ENCODE measurements at places on chromosomes 5 and 9. TPM values are rescaled to one million over a fixed set of nuclear protein-coding genes. Genes with fewer than 3 reads are reported as not detected.

- H3K36me3 ChIP-seq = peaks cover 9% of the 10 kb centered on the region
- DNase-seq = no peak
- peaks cover 43% of the 10 kb centered on the region for H3K4me1 ChIP-seq
- H3K27me3 ChIP-seq = no peaks in the 10 kb centered on the region
- 0 out of 2 replicates have a peak overlapping the region, but pooled peaks have one; percentile 18 for H3K4me3 ChIP-seq
Observed at GRCh38 chr9:35661756-35662350, 3.1 kb downstream of the ARHGEF39 start.

- no peak for DNase-seq
- H3K27me3 ChIP-seq = no peaks in the 10 kb centered on the region
- no peaks in the 10 kb centered on the region for H3K36me3 ChIP-seq
Observed at GRCh38 chr9:14440062-14440461, 126.1 kb upstream of the NFIB start.

GRCh38 chr9:81898851-81899250, 29.4 kb upstream of the SPATA31D4 start:
- no peak overlapping the region for H3K27ac ChIP-seq
- H3K36me3 ChIP-seq = no peaks in the 10 kb centered on the region
- DNase-seq = no peak
- H3K27me3 ChIP-seq = no peaks in the 10 kb centered on the region
- no peak overlapping the region for H3K4me3 ChIP-seq

The TMEM174 gene
- not detected for total RNA-seq

- H3K36me3 ChIP-seq = no peaks in the 10 kb centered on the region
- no peaks in the 10 kb centered on the region for H3K27me3 ChIP-seq
- no peak overlapping the region for H3K27ac ChIP-seq
- no peak for DNase-seq
Observed at GRCh38 chr5:15634591-15635288, 134.8 kb downstream of the FBXL7 start.

The CATSPER3 gene
- 0.18 TPM for total RNA-seq

- no peak overlapping the region for H3K27ac ChIP-seq
- H3K36me3 ChIP-seq = no peaks in the 10 kb centered on the region
- no peak overlapping the region for H3K4me3 ChIP-seq
Observed at GRCh38 chr5:119284031-119284430, 71.8 kb upstream of the TNFAIP8 start.

DNA sequence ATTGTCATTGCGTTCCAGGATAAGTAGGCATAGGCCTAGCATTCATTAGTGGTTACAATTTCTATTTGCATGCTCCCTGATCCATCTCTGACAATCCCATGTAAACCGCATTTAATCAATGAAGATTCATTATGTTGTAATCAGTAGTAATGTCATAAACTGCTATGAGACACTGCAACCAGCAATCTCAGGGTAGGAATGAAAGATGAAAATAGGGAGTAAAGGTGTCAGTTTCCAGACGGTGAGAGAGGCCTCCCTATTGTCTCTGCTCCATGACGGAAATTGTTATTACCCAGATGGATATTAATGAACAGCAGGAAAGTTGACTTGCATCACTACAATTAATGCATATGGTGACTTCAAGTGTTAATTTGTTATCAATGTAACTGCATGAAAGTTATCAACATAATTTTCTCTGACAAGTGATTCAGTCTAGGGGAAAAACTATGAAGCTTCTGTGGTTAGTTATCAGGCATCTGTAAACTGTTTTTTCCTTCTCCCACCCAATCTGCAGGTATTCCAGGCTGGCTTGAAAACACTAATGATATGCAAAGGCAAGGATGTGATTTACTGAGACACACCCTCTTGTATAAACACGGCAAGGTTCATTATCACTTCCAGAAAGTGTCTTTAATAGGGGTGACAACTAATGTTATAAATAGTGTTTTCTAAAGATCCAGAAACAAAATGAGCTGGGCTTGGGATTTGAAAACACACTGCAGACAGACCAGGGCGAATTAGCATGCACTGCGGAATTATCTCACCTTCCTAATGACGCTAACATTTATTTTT, 73.5 kb downstream of the ZNF622 start:
- H3K36me3 ChIP-seq = no peaks in the 10 kb centered on the region
- no peak overlapping the region for H3K4me3 ChIP-seq
- no peak for DNase-seq
- no peak overlapping the region for H3K27ac ChIP-seq
- no peaks in the 10 kb centered on the region for H3K4me1 ChIP-seq

The NUTM2G gene
- not detected for total RNA-seq

The MED10 gene
- total RNA-seq = 42.6 TPM

The PCDHGB5 gene
- 1.8 TPM for total RNA-seq

DNA sequence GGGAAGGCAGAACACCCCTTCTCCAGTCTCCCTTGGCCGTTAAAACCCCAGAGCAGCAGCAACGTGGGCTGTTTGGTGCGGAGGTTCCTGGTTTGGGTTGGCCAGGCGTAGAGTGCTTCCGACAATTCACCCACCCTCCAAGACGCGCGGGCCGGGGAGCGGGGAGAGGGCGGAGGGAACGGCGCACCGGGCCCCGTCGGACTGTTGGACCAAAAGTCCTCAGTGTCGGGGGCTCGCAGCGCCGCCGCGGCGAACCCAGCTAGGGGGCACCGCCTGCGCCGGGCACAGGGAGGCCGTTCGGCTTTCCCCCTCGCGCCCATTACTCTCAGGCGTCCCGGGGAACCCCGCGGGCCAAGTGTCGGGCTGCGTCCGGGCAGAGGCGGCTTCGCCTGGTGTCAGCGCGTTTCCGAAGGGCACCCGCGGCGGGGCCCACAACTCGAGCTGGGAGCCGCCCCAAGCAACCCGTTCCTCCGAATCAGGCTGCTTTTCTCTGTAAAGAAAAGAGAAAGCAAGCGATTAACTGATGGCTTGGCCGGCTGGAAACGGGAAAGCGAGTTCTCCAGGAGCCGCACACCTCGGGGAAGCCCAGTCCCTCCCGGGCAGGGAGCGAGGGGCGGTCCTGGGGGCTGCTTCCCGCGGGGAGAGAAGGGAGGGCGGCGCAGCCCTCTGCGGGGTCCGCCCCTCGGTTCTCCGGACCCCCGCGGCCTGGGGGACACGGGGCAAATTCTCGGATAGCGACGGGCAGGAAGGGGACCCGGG, 145.5 kb downstream of the ERCC6L2 start:
- H3K27me3 ChIP-seq = peaks cover 17% of the 10 kb centered on the region
- peak overlapping the region; percentile 73 for H3K4me3 ChIP-seq
- H3K4me1 ChIP-seq = peaks cover 8% of the 10 kb centered on the region
- no peak for DNase-seq
- no peak overlapping the region for H3K27ac ChIP-seq

The ANKRD18A gene
- total RNA-seq = not detected

The FIBCD1 gene
- 0.95 TPM for total RNA-seq

DNA sequence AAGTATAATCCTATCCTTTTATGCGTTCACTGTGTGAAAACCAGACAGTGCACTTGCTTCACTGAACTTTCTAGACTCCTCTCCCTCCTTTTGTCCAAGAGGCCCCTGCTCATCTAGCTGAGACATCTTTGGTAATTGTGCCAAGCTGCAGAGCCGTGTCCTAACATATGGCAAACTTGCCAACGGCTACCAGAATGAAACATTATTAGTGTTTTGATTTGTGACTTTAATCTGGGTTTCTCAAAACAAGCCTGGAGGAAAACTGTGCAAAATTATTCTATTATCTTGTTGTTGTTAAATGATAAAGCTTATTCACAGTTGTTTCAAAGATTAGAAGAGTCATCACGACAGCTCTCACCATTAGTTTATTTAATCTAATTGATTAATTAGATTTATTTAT, 79.0 kb upstream of the RETREG1 start:
- no peak overlapping the region for H3K27ac ChIP-seq
- DNase-seq = no peak
- no peak overlapping the region for H3K4me3 ChIP-seq
- no peaks in the 10 kb centered on the region for H3K27me3 ChIP-seq
- H3K4me1 ChIP-seq = no peaks in the 10 kb centered on the region

DNA sequence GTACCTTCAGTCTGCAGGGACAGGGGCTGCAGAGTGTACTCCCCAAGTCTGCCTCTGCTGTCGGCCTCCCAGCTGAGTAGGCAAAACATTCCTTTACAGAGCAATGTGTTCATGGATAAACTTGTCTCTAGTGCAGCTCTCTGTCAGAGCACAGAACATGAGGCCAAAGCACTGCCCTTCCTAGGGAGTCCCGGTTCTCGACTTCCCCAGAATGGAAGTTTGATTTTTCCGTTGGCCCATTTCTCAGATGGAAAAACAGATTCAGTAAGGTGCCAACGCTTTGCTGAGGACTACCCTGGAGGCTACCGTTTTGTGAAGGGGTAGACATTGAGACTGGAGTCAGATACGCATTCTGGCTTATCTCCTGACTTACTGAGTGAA, 422 bp upstream of the TRIM32 start:
- peak overlapping the region; percentile 92 for H3K4me3 ChIP-seq
- H3K27ac ChIP-seq = peak overlapping the region; percentile 83
- DNase-seq = no peak
- no peaks in the 10 kb centered on the region for H3K36me3 ChIP-seq
- no peaks in the 10 kb centered on the region for H3K27me3 ChIP-seq

GRCh38 chr5:175627739-175628138, 30.1 kb upstream of the HRH2 start:
- no peaks in the 10 kb centered on the region for H3K27me3 ChIP-seq
- H3K36me3 ChIP-seq = no peaks in the 10 kb centered on the region
- H3K27ac ChIP-seq = no peak overlapping the region
- H3K4me3 ChIP-seq = no peak overlapping the region

DNA sequence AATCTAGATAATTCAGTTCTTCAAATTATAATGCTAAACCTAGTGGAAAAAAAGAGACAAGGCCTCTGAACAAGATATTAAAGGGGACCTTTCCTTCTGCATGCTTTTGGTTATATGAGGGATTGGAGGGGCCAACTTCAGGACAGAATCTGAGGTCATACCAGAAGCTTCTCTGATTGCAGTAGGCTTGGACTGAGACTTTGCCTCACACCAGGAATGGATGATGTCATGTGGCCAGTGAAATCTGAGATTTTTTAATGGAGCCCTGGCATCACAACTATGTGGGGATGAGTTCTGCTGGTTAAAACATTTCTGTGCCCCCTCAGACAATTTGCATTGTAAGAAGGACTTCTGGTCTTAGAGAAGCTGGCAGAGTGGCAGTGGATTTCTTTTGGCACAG, 88.6 kb downstream of the ANGPTL2 start:
- no peaks in the 10 kb centered on the region for H3K36me3 ChIP-seq
- no peak for DNase-seq
- no peak overlapping the region for H3K4me3 ChIP-seq
- no peaks in the 10 kb centered on the region for H3K4me1 ChIP-seq
- no peaks in the 10 kb centered on the region for H3K27me3 ChIP-seq

The PDE8B gene
- total RNA-seq = not detected

DNA sequence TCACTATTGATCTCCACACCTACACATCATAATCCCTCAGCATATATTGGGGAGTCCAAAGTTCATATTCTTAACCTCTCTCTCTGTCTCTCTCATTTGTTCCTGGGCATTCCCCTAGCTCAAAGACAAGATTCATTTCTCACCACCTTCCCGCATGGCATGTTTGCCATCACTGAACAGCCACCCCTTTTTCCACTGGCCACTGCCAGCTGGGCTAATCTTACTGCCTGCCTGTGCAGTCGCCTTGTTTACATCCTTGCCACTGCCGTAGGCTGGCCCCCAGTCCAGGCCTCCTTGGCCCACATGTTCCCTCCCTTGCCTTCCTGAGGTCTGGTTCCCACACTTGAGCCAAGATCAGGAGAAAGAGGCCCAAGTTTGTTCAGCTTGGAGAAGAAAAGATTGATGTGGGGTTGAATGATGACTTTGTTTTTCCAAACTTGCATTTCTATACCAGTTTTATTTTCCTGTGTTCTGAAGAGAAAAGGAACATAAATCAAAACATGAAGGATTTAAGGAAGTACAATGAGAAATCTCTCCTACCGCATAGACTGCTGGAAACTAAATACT, 80.2 kb downstream of the PLAC8L1 start:
- H3K27me3 ChIP-seq = no peaks in the 10 kb centered on the region
- DNase-seq = no peak
- no peaks in the 10 kb centered on the region for H3K4me1 ChIP-seq
- no peak overlapping the region for H3K4me3 ChIP-seq
- H3K27ac ChIP-seq = no peak overlapping the region

The LCN10 gene
- total RNA-seq = 0.21 TPM

GRCh38 chr9:92895812-92896436, 18.1 kb upstream of the ZNF484 start:
- no peak overlapping the region for H3K4me3 ChIP-seq
- no peaks in the 10 kb centered on the region for H3K4me1 ChIP-seq
- no peaks in the 10 kb centered on the region for H3K27me3 ChIP-seq
- no peak overlapping the region for H3K27ac ChIP-seq

DNA sequence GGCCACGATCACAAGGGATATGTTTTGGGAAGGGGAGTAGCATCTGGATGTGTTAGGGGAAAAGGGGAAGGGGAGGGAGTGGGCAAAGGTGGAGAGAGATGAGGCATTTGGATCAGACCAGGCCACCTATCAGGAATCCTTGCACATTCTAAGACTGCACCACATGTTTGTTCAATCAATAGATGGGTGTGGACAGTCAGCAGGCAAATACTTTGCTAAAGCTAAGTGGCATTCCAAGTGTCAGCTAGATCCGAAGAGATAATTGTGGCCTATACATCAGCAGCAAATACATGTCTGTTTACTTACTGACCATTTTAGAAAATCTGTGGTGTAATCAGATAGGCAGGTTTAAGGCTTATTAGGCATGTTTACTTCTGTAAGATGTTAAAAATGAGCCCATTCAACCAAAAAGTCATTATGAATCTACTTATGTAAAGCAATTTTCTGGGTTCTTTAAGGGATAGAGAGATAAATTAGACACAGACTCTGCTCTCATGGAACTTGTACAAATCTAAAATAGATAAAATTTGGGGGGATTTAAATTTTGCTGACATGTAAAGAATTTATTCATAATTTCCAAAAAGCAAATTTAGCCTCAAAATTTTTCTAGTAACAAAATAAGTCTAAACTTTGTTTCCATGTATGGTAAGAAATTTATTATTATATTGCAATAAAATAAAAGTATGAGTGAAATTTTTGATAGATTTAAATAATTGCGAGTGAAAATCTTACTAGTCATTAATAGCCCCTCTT, 107.3 kb downstream of the SNCAIP start:
- no peak overlapping the region for H3K4me3 ChIP-seq
- H3K27me3 ChIP-seq = no peaks in the 10 kb centered on the region
- no peak overlapping the region for H3K27ac ChIP-seq
- no peaks in the 10 kb centered on the region for H3K36me3 ChIP-seq
- H3K4me1 ChIP-seq = peaks cover 26% of the 10 kb centered on the region
- no peak for DNase-seq

DNA sequence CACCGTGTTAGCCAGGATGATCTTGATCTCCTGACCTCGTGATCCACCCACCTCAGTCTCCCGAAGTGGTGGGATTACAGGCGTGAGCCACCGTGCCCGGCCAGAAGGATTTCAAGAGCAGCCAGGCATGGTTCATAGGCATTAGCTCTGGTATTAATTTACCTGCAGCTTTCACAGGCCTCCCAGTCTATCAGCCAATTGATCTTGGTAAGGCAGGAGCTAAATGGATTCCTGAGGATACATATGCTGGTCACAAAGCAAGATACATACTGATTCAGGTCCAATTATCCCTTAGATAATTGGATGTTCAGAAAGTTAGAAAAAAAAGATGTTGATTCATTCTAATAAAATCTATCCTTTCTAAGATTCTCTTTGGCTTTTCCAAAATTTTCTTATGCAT, 487.1 kb downstream of the TLE1 start:
- no peaks in the 10 kb centered on the region for H3K27me3 ChIP-seq
- H3K36me3 ChIP-seq = no peaks in the 10 kb centered on the region
- no peak overlapping the region for H3K4me3 ChIP-seq
